Activated CD4-positive, alpha-beta T cell treated with anti-CD3 and anti-CD28 coated beads, Interleukin-2, amount 50 U/mL, for 16 hours (primary cell): ENCODE measurements at places on chromosomes 1 and 21.
A peak's percentile ranks its signal among the peaks of the same experiment; 100 is the strongest.

DNA sequence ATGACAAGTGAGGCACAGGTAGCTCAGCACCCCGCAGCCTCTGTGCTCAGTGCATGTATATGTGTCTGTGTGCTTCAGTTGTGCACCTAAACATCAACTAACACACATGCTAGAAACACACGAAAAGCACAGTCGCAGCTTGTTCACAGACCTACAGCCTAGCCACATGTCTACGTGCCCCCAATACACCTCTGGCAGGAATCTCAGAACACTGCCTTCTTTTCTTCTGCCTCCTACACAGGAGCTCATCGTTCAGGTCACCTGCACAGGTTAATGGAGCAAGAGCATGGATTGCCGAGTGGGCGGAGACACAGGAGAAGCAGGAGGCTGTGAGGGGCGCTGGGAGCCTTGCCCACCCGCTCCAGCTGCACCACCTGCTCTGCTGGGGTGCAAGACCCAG is 31.7 kb downstream of the CTNNBIP1 start:
- no peak for DNase-seq

GRCh38 chr1:42162181-42162580 is 2.4 kb downstream of the GUCA2A start:
- DNase-seq: no peak

- peak; percentile 20 for DNase-seq
These were observed 15.1 kb downstream of the IFI44 start for GRCh38 chr1:78664763-78665162.

- peak; percentile 51 for DNase-seq
These were observed 13.4 kb downstream of the SNAP47 start for GRCh38 chr1:227748496-227749182.

DNA sequence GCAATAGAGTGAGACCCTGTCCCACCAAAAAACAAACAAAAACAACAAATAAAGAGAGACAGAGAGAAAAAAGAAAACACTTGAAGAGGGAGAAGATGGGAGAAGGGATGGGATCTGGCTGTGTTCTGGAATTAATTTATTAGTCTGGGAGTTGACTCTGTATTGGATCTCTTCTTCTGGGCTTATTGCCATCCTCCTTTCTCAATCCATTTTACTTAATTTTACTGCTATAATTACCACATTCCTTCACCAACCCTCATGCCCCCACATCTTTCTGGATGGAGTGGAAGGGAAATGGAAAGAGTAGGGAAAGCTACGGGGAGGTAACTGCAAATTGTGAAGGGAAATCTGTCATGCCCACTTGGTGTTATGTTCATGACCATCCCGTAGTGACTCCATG is 42.9 kb downstream of the FMN2 start:
- DNase-seq: no peak

- DNase-seq: no peak
These were observed 780.5 kb downstream of the MRPL39 start for GRCh38 chr21:24826822-24827221.
